Activated T-helper 1 cell treated with Interleukin-2 at 50 U/mL for 16 hours (primary cell): ENCODE measurements at places on chromosomes 3 and 15.
A peak's percentile ranks its signal among the peaks of the same experiment; 100 is the strongest.

GRCh38 chr3:49794926-49795905, 4.5 kb downstream of the CDHR4 start:
- no peak for DNase-seq

- peak; percentile 57 for DNase-seq
Observed at GRCh38 chr15:85858586-85859375, 64.1 kb upstream of the KLHL25 start.

GRCh38 chr3:153911116-153911515, 210.1 kb upstream of the ARHGEF26 start:
- DNase-seq = no peak

- no peak for DNase-seq
Observed at GRCh38 chr3:16477521-16477920, 36.0 kb downstream of the RFTN1 start.

DNA sequence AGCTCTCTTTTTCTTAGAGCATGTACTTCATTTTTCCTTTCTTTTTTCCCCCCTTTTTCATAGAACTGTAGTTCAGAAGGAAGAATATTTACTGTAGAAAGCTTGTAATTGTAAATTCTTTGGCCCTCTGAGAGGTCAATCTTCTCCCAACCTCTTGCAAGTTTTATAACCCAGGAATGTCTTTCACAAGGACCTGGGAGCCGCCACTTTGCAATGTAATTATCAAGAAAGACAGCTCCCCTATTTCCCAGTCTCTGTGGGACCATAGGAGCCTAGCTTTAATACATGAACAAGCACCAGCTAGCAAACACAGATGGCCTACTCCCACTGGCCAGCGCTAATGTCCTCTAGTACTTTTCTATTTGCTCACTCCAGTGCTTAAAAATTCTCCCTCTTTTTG, 51.4 kb downstream of the NFKBIZ start:
- no peak for DNase-seq

- DNase-seq = no peak
Observed at GRCh38 chr3:8567784-8568575, 66.4 kb downstream of the LMCD1 start.

- no peak for DNase-seq
Observed at GRCh38 chr3:1962396-1963088, 136.1 kb upstream of the CNTN4 start.

- DNase-seq = no peak
Observed at GRCh38 chr3:20145874-20146273, 40.1 kb downstream of the SGO1 start.

DNA sequence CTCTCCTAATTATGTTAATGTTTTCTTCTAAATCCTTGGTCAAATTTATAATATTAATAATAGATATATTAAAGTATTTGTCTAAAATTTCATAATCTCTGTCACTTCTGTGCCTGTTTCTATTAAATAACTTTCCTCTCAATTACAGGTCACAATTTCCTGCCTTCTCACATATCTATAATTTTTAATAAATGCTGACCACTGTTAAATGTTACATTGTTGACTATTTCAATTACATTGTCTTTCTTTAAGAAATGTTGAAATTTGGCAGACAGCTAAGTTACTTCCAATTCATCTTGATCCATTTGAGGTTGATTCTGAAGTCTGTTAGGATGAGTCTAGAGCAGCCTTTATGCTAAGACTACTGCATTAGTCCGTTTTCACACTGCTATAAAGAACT, 41.7 kb downstream of the MYL3 start:
- DNase-seq = no peak

- DNase-seq = no peak
Observed at GRCh38 chr15:27679731-27680471, 419.2 kb downstream of the OCA2 start.

DNA sequence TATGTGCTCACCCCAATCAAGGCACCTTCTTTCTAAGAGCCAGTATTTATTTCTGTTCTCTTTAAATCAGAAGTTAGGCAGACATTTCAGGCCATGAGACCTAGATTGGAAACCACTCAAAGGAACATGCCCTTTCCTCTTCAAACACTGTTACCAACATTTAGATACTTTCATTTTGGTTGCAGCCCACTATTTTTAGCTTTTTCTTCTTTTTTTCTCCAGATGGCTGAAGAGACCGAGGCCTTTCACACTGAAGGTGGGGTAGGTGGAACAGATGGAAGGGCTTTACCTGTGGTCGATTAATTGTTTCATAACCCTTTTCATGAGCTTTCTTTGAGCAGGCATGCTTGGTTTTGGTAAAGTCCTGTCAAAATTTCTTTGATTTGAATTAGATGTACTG, 10.9 kb upstream of the LZTFL1 start:
- DNase-seq = no peak

DNA sequence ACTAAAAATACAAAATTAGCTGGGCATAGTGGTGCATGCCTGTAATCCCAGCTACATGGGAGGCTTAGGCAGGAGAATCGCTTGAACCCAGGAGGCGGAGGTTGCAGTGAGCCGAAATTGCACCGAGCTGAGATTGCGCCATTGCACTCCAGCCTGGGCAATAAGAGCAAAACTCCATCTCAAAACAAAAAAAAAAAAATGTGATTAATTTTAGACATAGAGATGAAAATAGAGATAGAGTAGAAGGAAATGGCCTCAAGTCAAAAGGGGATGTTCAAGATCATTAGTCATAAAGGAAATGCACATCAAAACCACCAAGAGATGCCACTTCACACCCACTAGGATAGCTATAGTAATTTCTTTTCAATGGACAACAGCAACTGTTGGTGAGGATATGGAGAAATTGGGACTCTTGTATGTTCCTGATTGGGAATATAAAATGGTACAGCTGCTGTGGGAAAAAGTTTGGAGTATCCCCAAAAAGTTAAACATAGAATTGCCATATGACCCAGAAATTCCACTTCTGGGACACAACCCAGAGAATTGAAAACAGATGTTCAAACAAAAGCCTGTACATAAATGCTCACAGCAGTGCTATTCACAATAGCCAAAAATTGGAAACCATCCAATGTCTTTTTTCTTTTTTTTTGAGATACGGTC, 55.4 kb downstream of the ABHD2 start:
- DNase-seq = no peak

DNA sequence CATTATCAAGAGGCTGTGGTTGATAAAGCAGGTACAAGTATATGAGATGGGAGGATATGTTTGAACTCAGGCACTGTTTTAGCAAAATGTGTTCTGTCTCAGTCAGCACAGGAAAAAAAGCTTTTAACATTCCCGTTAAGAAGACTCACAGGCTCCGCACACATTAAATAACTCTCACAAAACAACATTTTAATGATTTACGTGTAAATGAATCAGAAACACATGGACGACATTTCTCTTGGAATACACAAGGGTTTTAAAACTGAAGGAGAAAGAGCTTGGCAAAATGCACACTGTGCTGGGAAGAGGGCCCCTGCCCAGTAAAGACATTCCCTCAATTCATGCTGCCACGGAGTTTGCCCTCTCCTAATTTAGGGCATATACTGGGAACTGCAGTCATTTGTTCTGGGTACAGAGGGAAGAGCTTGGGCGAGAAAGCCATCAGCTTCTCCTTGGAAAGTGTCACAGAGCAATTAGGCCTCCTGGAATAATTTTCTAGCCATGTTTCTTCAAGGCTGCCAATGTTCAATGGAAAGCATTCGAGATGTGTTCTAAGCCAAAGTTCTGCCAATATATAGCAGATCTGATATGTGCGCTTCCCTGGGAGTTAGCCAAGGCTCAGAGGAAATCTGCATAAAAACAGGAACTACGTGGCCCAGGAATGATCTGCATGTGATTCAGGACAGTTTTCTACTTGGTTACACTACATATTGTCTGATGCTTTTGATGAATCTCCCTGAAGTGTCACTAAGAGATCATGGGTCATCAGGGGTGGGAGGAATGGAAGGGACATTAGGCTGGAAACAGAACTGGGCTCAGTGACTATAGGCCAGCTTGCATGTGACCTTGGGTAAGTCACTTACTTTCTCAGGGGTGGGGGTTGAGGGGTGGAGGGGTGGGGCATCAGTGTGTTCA, 2.2 kb upstream of the MASP1 start:
- no peak for DNase-seq

GRCh38 chr3:136932523-136932922, 25.3 kb upstream of the IL20RB start:
- DNase-seq = no peak

DNA sequence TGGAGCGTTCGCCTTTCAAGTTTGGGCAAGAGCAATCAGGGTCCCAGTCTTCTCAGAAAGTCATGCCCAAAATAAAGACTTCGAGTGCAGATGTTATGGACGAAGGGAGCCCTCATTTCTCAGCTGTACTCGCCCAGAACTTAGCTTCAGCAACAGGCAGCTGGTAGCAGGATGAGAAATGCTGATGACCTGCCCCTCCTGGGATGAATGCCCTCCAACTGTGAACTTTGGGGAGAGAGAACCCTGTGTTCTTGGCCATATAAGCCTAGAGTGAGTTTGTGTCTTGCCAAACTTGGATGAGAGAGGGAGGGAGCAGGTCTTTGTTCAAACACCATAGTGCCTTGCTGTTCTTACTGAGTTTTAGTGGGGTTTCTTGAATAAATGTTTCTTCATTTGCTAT, 400.3 kb downstream of the LRTM1 start:
- DNase-seq = no peak

GRCh38 chr15:101625980-101626379, 26.2 kb downstream of the TM2D3 start:
- DNase-seq = no peak

DNA sequence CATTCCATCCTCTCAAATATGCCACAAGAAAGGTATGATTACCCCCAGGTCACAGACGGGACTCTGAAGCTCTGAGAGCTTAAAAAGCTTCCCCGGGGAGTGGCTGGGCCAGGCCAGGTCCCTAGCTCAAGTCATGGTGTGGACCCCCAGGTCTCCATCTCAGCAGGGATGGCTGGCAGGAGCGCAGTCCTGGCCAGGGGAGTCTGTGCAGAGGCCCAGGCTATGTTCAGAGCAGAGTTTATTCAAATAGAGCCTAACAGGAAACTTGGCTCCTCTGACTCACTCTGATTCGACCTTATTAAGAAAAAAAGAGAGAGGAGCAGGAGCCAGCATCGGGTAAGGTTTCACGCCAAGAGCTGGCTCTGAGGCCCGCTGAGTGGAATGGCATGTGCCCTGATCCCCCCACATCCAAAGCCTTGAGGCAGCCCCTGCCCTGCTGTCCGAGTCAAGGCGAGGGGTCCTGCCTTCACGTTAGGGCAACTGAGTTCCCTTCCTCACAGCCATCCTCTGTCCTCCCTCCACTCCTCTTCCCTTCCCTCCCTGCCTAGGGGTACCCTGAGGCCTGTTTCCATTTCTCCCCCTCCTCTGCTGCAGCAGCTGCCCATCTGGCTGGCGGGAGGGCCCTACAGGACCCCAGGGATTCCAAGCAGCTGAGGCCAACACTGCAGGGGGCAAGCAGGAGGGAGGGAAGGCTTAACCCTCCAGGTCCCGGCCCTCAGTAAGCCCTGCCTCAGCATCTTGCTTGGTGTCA, 1.9 kb upstream of the LOXL1 start:
- no peak for DNase-seq

- no peak for DNase-seq
Observed at GRCh38 chr3:187667526-187667925, 2.7 kb downstream of the SST start.

GRCh38 chr3:30607032-30607833, 832 bp downstream of the TGFBR2 start:
- DNase-seq = peak; percentile 49

DNA sequence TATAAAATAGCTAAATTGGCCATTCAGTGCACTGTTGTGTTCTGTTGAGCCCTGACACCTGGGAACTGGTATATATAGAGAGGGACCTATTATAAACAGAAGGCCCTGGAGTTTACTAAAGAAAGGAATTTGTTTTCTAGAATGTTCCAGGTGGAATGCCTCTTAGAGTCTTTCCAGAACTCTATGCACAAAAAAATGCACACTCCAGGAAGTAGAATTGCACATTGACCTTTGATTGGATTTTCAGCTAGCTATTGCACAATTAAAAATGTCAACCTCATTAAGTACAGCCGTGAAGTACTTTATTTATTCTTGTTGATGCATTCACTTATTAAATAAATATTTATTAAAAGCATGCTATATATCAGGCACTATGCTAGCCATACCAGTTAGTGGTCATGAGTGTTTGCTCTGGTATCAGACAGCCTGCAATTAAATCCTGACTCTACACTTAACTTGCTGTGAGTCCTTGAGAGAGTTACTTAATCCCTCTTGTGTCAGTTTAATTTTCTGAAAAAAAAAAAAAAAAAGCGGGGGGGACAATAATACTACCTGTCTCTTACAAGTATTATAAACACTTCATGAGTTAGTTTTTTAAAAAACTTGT, 40.8 kb downstream of the NDUFB4 start:
- DNase-seq = no peak

DNA sequence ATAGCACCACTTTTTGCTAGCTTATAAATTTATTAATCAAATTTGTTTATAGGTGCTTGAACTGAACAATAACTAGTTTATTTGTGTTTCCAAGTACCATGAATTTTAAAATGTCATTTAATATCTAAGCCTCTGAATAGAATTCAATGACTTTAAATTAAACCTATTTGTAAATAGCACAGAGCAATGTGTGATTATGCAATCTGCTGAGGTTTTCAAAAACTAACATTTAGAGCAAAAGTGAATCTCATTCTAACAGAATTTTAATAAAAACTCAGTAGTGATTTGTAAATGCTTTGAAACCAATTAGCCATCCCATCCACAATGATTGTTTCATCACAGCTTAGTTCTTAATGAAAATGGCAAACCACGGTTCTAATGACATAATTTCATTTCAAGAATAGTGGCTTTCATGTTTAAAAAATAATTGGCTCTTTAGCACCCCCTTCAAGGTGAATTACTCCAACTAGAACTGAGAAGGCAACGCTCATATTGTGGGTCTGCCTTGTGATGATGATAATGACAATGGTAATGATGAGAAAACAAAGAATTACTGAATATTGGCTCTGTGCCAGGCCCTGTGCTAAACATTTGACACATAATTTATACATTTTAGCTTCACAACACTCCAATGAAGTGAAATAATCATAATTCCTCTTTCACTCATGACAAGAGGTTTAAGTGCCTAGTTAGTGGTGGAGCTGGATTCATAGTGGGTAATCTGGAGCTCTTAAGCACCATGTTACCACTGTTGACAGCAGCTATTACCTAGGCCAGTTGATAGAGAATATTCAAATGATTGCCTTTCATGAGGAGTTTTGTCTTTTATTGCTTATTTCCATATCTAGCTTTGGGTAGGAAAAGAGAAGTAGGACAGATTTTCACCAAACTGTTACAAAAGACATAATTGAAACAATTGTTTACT, 145.7 kb downstream of the RBMS3 start:
- DNase-seq = no peak

GRCh38 chr3:94226078-94226477, 163.2 kb downstream of the NSUN3 start:
- DNase-seq = no peak

GRCh38 chr15:91320101-91320500, 220.0 kb downstream of the SV2B start:
- DNase-seq = no peak
